ENCODE measurements at places on chromosomes 7 and 10. TPM values are rescaled to one million over a fixed set of nuclear protein-coding genes. Genes with fewer than 3 reads are reported as not detected.

DNA sequence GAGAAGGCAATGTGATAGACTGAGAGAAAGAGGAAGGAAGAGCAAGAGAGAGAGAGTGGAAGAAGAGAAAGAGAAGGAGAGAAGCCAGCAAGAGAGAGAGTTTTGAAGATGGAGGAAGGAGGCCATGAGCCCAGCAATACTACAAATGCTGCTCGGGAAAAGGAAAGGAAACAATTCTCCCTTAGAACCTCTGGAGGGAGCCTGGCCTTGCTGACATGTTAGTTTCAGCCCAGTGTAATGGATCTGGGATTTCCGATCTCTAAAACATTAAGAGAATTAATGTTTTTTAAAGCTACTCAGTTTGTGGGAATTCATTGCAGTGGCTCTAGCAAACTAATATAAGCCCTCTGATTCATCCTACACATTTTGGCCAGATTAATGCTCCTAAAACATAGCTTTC lies 206.8 kb upstream of the MTPN start:
- no peaks in the 10 kb centered on the region for H3K36me3 ChIP-seq
- no peak overlapping the region for H3K27ac ChIP-seq
- no peak overlapping the region for H3K4me3 ChIP-seq
- H3K4me1 ChIP-seq = no peaks in the 10 kb centered on the region
- no peaks in the 10 kb centered on the region for H3K27me3 ChIP-seq
- no peak for DNase-seq

DNA sequence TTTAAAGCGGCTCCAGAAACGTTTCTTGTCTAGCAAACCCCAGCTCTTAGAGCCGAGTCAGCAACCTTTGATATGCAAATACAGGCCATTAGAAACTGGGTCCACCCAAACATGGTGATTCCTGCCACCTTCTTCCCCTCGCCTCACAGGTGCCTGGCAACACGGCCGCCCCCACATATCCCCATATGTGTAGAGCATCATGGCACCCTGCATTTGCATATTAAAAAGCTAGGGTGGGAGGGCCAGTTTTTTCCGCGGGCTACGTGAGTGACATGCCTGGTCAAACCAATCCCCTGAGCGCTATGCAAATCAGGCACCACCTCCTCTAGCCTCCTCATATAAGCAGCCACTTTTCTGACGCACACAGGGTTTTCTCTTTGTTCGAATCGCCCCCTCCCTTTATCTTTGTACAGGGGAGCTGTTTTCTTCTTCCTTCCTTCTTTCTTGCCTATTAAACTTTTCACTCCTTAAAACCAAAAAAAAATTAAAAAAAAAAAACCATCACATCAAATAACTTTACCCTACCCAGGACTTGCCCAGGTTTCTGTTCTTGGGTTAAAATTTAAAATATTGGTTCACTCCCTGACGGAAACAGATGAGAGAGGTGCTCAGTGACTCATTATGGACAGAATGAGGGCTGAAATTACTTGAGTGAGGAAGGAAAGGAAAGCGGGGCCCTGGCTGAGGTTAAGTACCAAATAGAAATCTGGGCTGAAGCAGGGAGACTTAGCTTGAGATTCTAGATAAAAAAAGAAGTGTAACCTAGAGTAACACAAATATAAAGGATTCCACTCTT lies 59.8 kb downstream of the COA1 start:
- no peak for DNase-seq
- H3K27ac ChIP-seq = no peak overlapping the region
- peaks cover 41% of the 10 kb centered on the region for H3K4me1 ChIP-seq
- no peak overlapping the region for H3K4me3 ChIP-seq
- no peaks in the 10 kb centered on the region for H3K27me3 ChIP-seq

DNA sequence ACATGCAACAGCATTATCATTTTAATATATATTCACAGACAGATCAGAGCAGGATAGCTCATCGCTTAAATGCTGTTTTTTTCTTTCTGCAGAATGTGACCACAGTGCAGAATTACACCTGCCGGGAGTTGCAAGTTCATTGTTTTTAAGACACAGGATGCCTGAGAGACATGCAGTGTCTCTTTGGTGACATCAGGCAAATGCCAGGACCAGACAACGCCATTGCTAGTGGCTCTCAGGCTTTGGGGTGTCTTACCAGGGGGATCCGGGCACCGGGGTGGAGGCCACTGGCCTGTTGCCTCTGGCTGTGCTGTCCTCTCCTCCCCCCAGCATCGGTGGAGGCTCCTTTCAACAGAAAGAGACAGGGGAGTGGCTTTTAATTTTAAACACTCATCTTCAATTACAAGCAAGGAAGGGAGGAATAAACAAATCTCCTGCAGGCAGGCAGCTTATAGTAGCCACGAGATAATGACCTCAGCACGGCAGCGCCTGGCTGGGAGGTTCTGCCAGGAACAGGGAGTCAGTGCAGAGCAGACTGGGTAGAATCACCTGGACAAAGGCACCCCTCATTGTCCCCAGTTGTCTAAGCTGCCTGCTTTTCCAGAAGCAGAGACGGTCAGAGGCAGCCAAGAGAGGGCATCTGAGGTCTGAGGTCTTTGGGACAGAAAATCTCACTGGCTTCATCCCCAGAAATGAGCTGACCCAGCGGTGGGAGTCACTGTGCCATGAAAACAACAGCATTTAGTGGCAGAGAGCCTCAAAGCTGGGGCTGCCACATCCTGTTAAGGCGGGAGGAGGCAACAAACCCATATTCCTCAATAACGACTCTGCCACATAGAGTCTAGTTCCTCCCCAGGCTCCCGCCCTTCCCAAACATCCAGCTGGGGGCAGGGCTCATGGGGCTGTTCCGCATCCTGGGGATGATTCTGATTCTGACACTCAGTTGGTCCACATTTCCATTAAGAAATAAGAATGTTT lies 148.4 kb downstream of the TCERG1L start:
- no peaks in the 10 kb centered on the region for H3K36me3 ChIP-seq
- no peaks in the 10 kb centered on the region for H3K27me3 ChIP-seq
- no peak overlapping the region for H3K27ac ChIP-seq

DNA sequence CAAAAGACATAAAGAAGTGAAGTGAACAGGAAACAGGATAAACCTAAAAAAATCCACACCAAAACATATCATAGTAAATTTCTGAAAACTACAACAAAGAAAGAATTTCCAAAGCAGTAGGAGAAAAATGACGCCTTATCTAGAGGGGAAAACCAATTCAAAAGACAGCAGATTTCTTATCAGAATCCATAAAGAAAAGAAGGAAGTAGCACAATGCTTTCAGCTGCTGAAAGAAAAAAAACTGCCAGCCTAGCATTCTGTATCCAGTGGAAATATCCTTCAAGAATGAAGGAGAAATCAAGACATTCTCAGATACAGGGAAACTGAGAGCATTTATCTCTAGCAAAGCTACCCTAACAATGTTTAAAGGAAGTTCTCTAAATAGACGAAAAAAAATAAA lies 37.8 kb downstream of the PDLIM1 start:
- H3K4me1 ChIP-seq = no peaks in the 10 kb centered on the region
- no peak overlapping the region for H3K4me3 ChIP-seq
- no peak for DNase-seq
- H3K36me3 ChIP-seq = no peaks in the 10 kb centered on the region
- H3K27me3 ChIP-seq = no peaks in the 10 kb centered on the region

- peaks cover 13% of the 10 kb centered on the region for H3K4me1 ChIP-seq
- no peaks in the 10 kb centered on the region for H3K27me3 ChIP-seq
- peak; percentile 50 for DNase-seq
- peak overlapping the region; percentile 71 for H3K4me3 ChIP-seq
- H3K27ac ChIP-seq = peak overlapping the region; percentile 60
Measured at GRCh38 chr7:141014125-141014523, 628 bp downstream of the MRPS33 start.

DNA sequence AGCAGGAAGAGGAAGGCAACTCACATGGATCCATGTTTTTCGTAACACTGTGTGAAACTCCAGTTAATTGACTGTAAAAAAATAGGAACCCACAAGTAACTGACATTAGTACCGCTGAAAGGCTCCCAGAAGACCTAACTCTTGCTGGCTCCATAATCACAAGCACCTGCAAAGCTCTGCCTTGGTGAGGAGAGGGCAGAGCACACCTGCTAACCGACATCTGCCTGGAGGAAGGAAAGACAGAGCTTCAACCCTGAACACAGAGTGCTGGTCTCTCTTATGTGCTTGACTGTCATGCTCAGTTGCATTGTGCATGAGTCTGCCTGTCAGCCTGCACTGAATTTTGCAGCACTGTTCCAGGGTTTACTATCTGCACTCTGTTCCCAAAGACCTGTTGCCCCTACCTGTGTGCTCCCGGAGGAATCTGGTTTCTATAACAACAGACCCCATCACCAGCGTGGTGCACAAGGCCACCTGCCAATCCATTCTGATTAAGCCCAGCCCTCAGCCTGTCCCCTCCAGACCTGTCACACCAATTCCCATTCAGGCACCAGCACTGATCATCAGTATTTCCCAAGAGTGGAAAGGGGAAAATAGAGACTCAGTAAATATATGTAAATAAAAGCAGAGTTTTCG lies 63.1 kb upstream of the ANKRD1 start:
- H3K27me3 ChIP-seq = no peaks in the 10 kb centered on the region
- H3K27ac ChIP-seq = no peak overlapping the region
- no peak overlapping the region for H3K4me3 ChIP-seq

DNA sequence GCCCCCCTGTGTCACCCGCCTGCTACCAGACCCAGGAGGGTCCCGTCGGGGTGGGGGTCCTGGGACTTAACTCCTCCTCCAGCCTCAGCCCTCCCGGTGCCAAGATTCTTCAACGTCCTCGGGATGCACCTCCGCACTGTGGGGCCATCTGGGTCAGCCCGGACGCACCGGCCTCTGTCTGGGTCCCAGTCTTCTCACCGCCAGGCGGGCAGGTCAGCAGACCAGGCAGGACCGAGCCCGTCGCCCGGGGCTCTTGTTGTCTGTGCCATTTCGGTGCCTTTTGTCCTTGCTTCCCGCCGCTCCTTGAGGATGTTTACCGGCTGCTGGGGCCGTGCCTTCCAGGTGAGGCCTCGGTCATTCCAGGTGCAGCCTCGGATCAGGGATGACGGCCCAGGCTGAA lies 32.1 kb upstream of the PSMG3 start:
- no peak for DNase-seq
- no peak overlapping the region for H3K4me3 ChIP-seq
- no peaks in the 10 kb centered on the region for H3K4me1 ChIP-seq
- no peak overlapping the region for H3K27ac ChIP-seq

GRCh38 chr7:27155816-27156507 lies 513 bp downstream of the HOXA7 start:
- DNase-seq = peak; percentile 86
- peak overlapping the region; percentile 69 for H3K4me3 ChIP-seq
- no peaks in the 10 kb centered on the region for H3K27me3 ChIP-seq
- H3K36me3 ChIP-seq = no peaks in the 10 kb centered on the region
- H3K27ac ChIP-seq = peak overlapping the region; percentile 75
- peaks cover 52% of the 10 kb centered on the region for H3K4me1 ChIP-seq

DNA sequence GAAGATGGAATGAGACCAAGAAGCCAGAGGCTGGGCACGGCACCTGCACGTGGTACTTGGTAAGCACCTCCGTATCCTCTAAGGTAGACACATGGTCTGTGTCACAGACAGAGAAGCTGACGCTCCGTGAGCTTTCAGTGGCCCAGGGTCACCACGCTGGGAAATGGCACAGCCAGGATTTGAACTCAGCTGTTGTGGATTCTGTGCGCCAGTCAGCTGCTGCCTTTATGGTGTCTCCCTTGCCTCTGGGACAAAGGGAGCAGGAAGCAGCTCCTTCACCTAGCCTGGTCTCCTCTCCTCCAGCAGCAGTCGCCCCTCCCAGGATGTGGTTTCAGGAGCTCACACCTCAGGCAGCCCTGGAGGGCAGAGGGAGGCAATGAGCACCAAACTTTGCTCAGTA lies 110.8 kb downstream of the ARHGAP22 start:
- no peak overlapping the region for H3K4me3 ChIP-seq
- no peak overlapping the region for H3K27ac ChIP-seq
- DNase-seq = no peak
- H3K36me3 ChIP-seq = no peaks in the 10 kb centered on the region
- H3K4me1 ChIP-seq = no peaks in the 10 kb centered on the region
- H3K27me3 ChIP-seq = no peaks in the 10 kb centered on the region

DNA sequence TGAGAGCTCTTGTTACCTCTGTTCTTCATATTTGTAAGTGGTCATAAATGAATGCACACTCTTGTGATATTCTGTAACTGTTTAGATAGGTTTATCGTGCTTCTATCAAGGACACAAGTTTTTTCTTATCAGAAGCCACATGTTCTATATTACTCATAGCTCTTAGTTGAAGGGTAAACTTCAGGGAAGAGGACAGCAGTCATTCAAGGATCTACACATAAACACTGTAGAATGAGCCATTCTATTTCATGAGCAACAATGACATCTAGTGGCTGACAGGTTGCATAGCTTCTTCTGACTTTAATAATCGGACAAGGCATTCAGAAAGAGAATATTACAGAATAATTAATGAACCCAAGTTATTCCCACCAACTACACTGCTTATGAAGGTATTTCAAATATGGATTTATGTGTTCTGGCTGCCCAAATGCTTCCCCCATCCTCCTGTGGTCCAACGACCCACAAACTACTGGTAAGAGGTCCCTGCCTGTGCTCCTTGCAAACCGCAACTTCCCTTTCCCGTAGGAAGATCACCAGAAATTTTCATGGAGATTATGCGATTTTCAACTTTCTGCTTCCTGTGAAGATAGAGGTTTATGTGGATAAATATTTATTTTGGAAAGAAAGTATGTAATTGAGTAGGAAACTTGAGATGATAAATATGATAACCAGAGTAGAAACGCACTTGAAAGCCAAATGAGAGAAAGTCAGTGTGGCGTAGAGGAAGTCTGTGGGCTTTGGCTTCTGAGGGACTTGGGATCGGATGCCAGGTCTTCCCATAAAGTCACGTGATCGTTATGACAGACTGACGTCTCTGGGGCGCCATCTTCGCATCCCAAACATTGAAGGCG lies 16.8 kb upstream of the ABCB5 start:
- H3K4me3 ChIP-seq = no peak overlapping the region
- H3K4me1 ChIP-seq = peaks cover 10% of the 10 kb centered on the region
- H3K36me3 ChIP-seq = no peaks in the 10 kb centered on the region
- peak; percentile 81 for DNase-seq
- no peaks in the 10 kb centered on the region for H3K27me3 ChIP-seq
- H3K27ac ChIP-seq = no peak overlapping the region

GRCh38 chr7:12158334-12159060 lies 52.6 kb upstream of the TMEM106B start:
- no peaks in the 10 kb centered on the region for H3K4me1 ChIP-seq
- no peak for DNase-seq
- no peaks in the 10 kb centered on the region for H3K36me3 ChIP-seq
- H3K4me3 ChIP-seq = no peak overlapping the region

GRCh38 chr10:118944959-118945633 lies 84.4 kb upstream of the NANOS1 start:
- H3K4me3 ChIP-seq = no peak overlapping the region
- H3K4me1 ChIP-seq = no peaks in the 10 kb centered on the region
- DNase-seq = no peak
- no peak overlapping the region for H3K27ac ChIP-seq
- H3K36me3 ChIP-seq = no peaks in the 10 kb centered on the region
- H3K27me3 ChIP-seq = no peaks in the 10 kb centered on the region

- peak; percentile 54 for DNase-seq
- peaks cover 49% of the 10 kb centered on the region for H3K4me1 ChIP-seq
- no peaks in the 10 kb centered on the region for H3K27me3 ChIP-seq
Measured at GRCh38 chr7:112982441-112983063, 104.1 kb downstream of the GPR85 start.

GRCh38 chr7:117587931-117588330 lies 108.1 kb downstream of the CFTR start:
- H3K4me3 ChIP-seq = no peak overlapping the region
- H3K27ac ChIP-seq = no peak overlapping the region
- no peak for DNase-seq
- H3K36me3 ChIP-seq = no peaks in the 10 kb centered on the region
- H3K27me3 ChIP-seq = no peaks in the 10 kb centered on the region
- H3K4me1 ChIP-seq = no peaks in the 10 kb centered on the region

Gene FEZF1
- not detected for total RNA-seq

Gene FOXI2
- not detected for total RNA-seq

Gene PCLO
- total RNA-seq = not detected

Gene ZNF716
- not detected for total RNA-seq

Gene CAV2
- 1.2 TPM for total RNA-seq

Measured in Karpas-422 (cell line).